Suprapubic skin (tissue), 4 donors: ENCODE measurements at places on chromosomes 7 and 10. TPM values are rescaled to one million over a fixed set of nuclear protein-coding genes. Genes with fewer than 3 reads are reported as not detected.

The PAXIP1 gene
- 20.9 TPM for total RNA-seq

The CDK5 gene
- total RNA-seq, result 13.8 TPM

The OR2A1 gene
- not detected for total RNA-seq

The AMPH gene
- total RNA-seq, result 2.7 TPM

The C7orf33 gene
- not detected for total RNA-seq

The CCL24 gene
- 2.6 TPM for total RNA-seq

The CYP3A4 gene
- 2.3 TPM for total RNA-seq

The HNRNPF gene
- total RNA-seq, result 248 TPM

The ARHGEF5 gene
- total RNA-seq, result 109 TPM

The FAM237B gene
- total RNA-seq, result not detected

The CYP26A1 gene
- not detected for total RNA-seq
